Cardiac muscle cell (in vitro differentiated cells and primary cell): ENCODE measurements at places on chromosomes 11 and 22.
A peak's percentile ranks its signal among the peaks of the same experiment; 100 is the strongest.

GRCh38 chr11:79235696-79236095 lies 205.1 kb downstream of the TENM4 start:
- no peak overlapping the region for H3K27ac ChIP-seq
- H3K4me3 ChIP-seq, result no peak overlapping the region
- DNase-seq, result no peak
- H3K27me3 ChIP-seq, result no peaks in the 10 kb centered on the region
- no peaks in the 10 kb centered on the region for H3K36me3 ChIP-seq
- peaks cover 16% of the 10 kb centered on the region for H3K4me1 ChIP-seq

GRCh38 chr11:100874203-100874602 lies 187.1 kb downstream of the ARHGAP42 start:
- DNase-seq, result no peak
- no peak overlapping the region for H3K4me3 ChIP-seq
- no peaks in the 10 kb centered on the region for H3K36me3 ChIP-seq

DNA sequence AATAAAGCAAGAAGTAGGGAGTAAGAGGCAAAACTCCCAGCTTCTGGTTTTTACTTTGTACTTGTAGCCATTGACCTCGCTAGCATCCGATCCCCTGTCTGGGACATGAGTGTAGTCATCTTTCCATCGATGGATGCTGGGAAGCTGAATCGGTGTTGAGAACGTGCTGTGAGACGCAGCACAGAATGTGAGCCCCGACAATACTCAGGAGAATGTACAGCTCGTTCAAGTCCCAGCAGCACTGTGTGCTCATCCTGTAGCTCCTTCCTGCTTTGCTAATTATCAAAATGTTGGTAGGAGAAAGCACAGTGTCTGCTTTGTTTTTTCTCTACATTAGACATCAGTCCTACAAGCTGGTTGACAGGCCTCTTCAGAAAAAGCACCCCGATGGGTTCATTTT lies 56.6 kb downstream of the JAM3 start:
- peak overlapping the region; percentile 9 for H3K4me3 ChIP-seq
- H3K4me1 ChIP-seq, result peaks cover 22% of the 10 kb centered on the region
- peak; percentile 29 for DNase-seq
- no peaks in the 10 kb centered on the region for H3K36me3 ChIP-seq

GRCh38 chr11:61007956-61008896 lies 36.7 kb downstream of the CD6 start:
- peaks cover 35% of the 10 kb centered on the region for H3K27me3 ChIP-seq
- peak overlapping the region; percentile 32 for H3K4me3 ChIP-seq
- no peaks in the 10 kb centered on the region for H3K36me3 ChIP-seq

DNA sequence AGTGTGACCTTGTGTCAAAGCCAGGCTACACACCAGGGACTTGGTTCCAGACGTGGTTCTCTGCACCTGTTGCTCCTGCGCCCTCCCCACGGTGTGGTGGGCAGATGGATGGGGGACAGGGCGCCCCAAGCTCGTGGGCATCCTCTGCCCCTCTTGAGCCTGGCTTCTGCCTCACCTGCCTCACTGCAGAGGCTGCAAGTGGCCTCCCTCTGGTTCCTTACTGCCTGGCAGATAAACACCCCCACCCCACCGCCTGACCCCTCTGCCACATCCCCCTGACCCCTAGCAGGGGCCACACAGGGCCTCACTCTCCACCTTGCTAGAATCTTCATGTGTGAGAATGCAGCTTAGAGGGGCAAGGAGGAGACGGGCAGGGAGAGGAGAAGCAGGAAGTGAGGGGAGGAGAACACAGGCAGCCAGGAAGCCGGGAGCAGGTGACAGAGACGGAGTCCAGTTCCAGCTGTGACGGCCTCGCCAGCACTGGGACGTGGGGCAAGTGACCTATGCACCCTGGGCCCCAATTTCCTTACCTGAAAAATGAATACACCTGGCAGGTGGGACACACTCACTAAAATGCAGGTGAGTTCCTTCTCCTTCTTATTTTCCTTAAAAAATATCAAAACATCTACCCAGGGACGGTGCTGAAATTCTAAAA lies 178.3 kb downstream of the EFCAB6 start:
- no peaks in the 10 kb centered on the region for H3K4me1 ChIP-seq
- H3K4me3 ChIP-seq, result no peak overlapping the region
- H3K27ac ChIP-seq, result no peak overlapping the region
- no peaks in the 10 kb centered on the region for H3K36me3 ChIP-seq

- H3K27me3 ChIP-seq, result no peaks in the 10 kb centered on the region
- H3K36me3 ChIP-seq, result no peaks in the 10 kb centered on the region
- H3K27ac ChIP-seq, result no peak overlapping the region
- H3K4me1 ChIP-seq, result no peaks in the 10 kb centered on the region
These were observed 143.7 kb downstream of the TYR start for GRCh38 chr11:89321401-89321800.

DNA sequence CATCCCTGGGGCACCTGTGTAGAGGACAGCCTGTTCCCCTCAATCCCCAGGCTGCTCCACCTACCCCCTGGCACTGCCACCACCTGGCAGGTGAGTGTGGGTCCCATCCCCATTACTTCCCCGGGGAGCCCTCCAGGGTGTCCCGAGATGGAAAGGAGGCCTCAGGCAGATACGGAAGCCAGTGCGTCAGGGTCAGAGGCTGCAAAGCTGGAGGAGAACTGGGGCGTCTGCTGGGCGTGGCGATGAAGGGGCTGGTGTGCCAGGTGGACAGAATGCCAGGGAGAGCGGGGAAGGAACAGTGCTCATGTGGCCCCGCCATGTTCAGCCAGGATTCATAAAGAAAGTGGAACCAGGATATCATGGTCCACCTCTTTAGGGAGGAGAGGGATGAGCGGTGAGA lies 7.8 kb downstream of the YPEL1 start:
- no peaks in the 10 kb centered on the region for H3K36me3 ChIP-seq
- no peak for DNase-seq
- no peaks in the 10 kb centered on the region for H3K27me3 ChIP-seq
- H3K4me3 ChIP-seq, result no peak overlapping the region
- no peaks in the 10 kb centered on the region for H3K4me1 ChIP-seq

DNA sequence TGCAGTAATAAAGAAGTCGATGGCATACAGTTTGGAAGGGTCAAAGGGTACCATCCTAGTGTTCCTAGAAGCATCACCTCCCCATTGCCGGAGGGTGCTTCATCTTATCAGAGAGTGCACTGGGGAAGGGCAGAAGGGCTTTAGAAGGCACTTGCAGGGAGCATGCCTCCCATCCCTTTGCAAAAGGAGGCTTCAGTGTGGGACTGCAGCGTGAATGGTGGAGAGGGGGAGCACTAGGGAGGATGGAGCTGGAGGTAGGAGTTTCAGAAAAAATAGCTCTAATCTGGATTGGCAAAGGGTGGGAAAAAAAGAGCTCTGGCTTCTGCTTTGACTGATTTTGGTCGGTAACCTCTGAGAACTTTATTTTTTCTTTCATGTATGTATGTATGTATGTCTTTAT lies 5.0 kb downstream of the NTM start:
- no peak for DNase-seq
- H3K36me3 ChIP-seq, result no peaks in the 10 kb centered on the region
- H3K27ac ChIP-seq, result no peak overlapping the region
- peaks cover 5% of the 10 kb centered on the region for H3K4me1 ChIP-seq
- H3K27me3 ChIP-seq, result peaks cover 8% of the 10 kb centered on the region

- no peak for DNase-seq
- H3K36me3 ChIP-seq, result no peaks in the 10 kb centered on the region
- H3K27ac ChIP-seq, result no peak overlapping the region
- H3K4me3 ChIP-seq, result no peak overlapping the region
These were observed 85.9 kb downstream of the GAB2 start for GRCh38 chr11:78331711-78332110.

- H3K4me3 ChIP-seq, result no peak overlapping the region
- H3K27ac ChIP-seq, result peak overlapping the region; percentile 28
These were observed 17.9 kb downstream of the SWAP70 start for GRCh38 chr11:9681583-9682372.

DNA sequence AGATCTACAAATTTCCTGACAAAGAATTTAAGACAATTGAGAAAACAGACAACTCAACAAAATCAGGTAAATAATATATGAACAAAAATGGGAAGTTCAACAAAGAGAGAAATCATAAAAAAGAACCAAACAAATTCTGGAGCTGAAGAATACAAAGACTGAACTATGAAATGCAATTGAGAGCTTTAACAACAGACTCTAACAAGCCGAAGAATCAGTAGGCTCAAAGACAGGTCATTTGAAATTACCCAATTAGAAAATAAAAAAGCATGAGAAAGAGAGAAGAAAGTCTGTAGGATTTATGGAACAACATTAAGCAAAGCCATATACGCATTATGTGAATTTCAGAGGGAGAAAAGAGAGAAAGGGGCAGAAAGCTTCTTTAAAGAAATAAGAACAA lies 72.8 kb downstream of the TBC1D22A start:
- DNase-seq, result no peak
- H3K27me3 ChIP-seq, result no peaks in the 10 kb centered on the region
- no peak overlapping the region for H3K4me3 ChIP-seq
- no peak overlapping the region for H3K27ac ChIP-seq
- H3K36me3 ChIP-seq, result no peaks in the 10 kb centered on the region

GRCh38 chr22:24803064-24803542 lies 2.9 kb upstream of the SGSM1 start:
- H3K36me3 ChIP-seq, result no peaks in the 10 kb centered on the region
- H3K27me3 ChIP-seq, result peaks cover 11% of the 10 kb centered on the region
- no peaks in the 10 kb centered on the region for H3K4me1 ChIP-seq
- H3K4me3 ChIP-seq, result no peak overlapping the region
- no peak overlapping the region for H3K27ac ChIP-seq

- H3K4me1 ChIP-seq, result no peaks in the 10 kb centered on the region
- no peaks in the 10 kb centered on the region for H3K27me3 ChIP-seq
- no peaks in the 10 kb centered on the region for H3K36me3 ChIP-seq
These were observed 31.0 kb upstream of the PICALM start for GRCh38 chr11:86099874-86100273.

DNA sequence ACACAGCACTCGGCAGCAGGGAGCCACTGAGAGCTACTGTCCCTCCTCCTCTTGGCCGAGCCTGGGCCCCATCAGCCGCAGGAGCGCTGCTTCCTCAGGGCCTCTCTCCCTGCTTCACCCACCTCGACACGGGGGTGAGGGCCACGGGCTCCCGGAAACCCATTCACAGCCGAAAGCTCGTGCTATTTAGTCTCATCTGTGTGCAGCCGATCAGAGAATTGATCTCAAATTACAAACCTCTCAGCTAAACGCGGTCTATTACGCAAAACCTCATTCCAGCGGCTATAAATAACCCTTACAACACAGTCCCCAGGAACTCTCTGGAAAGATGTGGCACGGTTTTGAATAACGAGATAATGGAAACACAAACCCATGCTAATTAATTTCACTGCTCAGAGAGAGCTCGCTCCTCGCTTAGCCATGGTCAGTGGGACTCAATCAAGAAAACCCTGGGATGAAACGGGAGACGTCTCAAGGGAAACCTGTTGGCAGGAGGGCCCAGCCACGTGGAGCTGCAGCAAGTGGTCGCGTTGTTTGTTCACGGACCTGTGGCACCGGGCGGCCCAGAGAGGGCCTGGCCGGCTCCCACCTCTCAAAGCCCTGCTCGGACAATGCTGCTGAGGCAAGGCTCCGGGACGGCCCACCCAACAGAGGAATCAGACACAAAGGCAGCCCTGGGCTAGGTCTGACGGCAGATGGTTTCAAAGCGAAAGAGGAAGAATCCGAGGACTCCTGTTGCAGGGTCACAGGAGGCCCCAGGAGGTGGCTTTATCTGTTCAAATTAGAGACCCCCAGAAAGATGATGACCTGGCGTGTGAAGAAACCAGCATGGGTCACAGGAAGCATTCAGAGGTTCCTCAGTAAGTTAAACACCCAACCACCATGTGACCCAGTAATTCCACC lies 210.5 kb downstream of the CTTN start:
- no peaks in the 10 kb centered on the region for H3K27me3 ChIP-seq
- peak; percentile 25 for DNase-seq
- H3K4me1 ChIP-seq, result no peaks in the 10 kb centered on the region
- no peak overlapping the region for H3K27ac ChIP-seq

DNA sequence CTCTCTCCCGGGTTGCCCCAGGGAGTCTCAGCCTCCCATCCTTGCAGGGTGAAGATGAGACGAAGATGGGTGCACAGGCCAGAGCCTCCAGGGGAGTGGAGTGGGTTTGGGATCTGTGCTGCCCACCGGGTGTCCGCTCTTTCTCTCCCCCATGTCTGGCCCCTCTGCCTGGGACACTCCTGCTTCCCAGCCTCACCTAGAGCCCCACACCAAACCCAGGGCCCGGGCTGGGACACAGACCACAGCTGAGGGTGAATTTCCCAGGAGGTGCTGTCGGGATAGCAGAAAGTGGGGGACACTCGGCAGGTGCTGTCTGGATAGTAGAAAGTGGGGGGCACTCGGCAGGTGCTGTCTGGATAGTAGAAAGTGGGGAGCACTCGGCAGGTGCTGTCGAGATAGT lies 25.0 kb upstream of the KRTAP5-7 start:
- peaks cover 7% of the 10 kb centered on the region for H3K36me3 ChIP-seq
- H3K4me1 ChIP-seq, result no peaks in the 10 kb centered on the region
- DNase-seq, result no peak
- H3K27me3 ChIP-seq, result no peaks in the 10 kb centered on the region
- H3K27ac ChIP-seq, result no peak overlapping the region
- H3K4me3 ChIP-seq, result no peak overlapping the region

DNA sequence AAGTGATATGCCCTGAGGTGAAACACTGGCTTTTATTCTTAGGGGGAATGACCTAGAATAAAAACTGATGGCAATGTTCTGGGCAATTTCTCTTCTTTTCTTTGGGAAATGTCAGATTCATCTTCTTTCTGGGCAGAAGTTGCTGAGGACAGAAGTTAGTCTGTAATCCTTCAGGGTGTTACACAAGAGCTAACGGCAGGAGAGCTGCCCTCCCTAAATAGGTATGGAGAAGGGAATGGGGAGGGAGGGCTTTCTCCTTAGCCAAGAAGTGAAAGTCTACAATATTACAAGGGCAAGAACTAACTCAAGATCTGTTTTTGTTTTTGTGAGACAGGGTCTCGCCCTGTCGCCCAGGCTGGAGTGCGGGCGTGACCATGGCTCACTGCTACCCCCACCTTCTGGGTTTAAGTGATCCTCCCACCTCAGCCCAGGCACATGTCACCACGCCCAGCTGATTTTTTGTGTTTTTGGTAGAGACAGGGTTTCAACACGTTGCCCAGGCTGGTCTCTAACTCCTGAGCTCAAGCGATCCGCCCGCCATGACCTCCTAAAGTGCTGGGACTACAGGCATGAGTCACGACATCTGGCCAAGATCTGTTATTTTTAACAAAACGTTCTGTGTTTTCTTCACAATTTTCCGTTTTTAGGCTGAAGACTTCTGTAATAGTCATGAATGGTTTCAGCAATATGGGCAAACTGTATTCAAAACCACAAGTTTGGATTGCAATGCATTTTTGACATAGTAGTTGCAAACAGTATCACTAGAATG lies 7.2 kb downstream of the PIWIL4 start:
- H3K27ac ChIP-seq, result no peak overlapping the region
- no peaks in the 10 kb centered on the region for H3K27me3 ChIP-seq

DNA sequence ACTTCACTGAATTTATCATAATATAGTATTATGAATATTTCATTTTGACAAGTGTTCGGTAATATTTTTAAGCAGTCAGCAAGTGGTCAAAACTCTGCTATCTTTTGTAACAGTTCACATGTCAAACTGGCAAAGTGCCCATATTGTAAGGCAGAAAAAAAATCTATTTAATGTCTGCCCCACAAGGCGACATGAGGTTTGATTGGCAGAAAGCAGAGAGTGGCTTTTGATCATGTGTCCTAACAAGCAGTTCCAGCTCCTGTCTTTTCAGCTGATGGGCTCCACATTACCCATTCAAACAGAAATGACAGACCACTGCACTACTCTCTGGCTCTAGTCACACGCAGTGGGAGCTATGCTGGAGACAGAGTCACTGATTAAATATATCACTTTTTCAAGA lies 59.0 kb downstream of the SOX6 start:
- no peaks in the 10 kb centered on the region for H3K27me3 ChIP-seq
- no peaks in the 10 kb centered on the region for H3K36me3 ChIP-seq
- no peak for DNase-seq
- H3K27ac ChIP-seq, result no peak overlapping the region
- no peak overlapping the region for H3K4me3 ChIP-seq
